A673 (cell line): ENCODE measurements at places on chromosomes 12 and 14.

GRCh38 chr12:70823182-70823976 is 97.2 kb downstream of the PTPRR start:
- no peaks in the 10 kb centered on the region for H3K27me3 ChIP-seq
- no peak overlapping the region for H3K4me3 ChIP-seq

- no peak for DNase-seq
- no peak overlapping the region for H3K27ac ChIP-seq
- H3K4me3 ChIP-seq: no peak overlapping the region
These were observed 160.7 kb downstream of the MED13L start for GRCh38 chr12:116116650-116117424.

DNA sequence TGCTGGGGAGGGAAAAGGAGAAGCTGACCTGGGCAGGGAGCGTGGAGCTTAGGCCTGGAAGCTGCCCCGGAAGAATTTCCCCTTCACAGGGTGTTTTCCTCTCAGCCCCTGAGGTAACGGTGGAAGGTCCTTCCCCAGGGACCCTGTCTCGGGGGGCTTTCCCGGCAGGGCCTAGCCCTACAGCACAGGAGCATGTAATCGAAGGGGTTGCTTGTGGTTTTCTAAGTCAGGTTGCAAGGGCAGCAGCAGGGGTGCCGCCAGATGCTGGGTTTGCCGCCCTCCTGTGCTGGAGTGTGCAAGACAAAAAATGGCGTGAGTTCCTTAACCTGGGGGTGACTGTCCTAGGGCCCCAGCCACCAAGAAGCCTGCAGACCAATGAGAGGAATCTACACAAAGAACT is 1.6 kb upstream of the KRT74 start:
- no peak overlapping the region for H3K4me3 ChIP-seq
- H3K27ac ChIP-seq: no peak overlapping the region
- H3K36me3 ChIP-seq: no peaks in the 10 kb centered on the region
- no peak for DNase-seq

GRCh38 chr14:103535081-103535890 is 6.3 kb downstream of the TRMT61A start:
- DNase-seq: no peak
- H3K27me3 ChIP-seq: no peaks in the 10 kb centered on the region
- no peak overlapping the region for H3K27ac ChIP-seq
- peaks cover 5% of the 10 kb centered on the region for H3K36me3 ChIP-seq

- no peaks in the 10 kb centered on the region for H3K4me1 ChIP-seq
- no peaks in the 10 kb centered on the region for H3K36me3 ChIP-seq
These were observed 73.0 kb downstream of the TSHR start for GRCh38 chr14:81028461-81028860.

DNA sequence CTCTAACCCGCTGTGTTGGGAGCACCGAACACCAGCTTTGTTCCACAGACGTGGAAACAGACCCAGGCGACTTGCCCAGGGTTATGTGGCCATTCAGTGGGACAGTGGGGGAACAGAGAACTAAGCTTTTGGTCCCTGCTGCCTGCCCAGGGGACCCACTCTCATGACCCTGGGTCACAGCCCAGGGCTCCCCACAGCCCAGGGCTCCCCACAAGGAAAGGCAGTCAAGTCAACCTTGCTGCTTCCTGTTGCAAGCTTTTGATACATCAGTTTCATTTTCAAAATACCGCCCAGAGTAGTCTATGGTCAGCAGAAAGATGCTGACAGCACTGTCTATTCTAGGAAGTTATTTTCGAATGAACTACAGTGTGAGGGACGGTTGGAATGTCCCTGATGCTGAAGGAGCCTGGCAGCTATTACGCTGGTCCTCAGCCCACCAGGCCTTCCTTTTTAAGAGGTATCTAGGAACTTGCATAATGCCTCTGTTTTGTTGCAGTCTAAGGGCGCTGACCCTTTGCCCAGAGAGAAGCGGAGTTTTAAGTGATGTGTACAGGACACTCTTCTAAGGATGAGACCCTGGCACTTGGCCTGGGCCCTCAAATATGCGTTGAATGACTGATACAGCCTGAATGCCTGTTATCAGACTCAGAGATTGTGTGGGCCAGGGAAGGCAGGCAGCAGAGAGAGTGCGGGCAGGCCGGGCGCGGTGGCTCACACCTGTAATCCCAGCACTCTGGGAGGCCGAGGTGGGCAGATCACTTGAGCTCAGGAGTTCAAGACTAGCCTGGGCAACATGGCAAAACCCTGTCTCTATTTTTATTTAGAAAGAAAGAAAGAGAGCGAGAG is 12.6 kb upstream of the TTC7B start:
- H3K4me3 ChIP-seq: no peak overlapping the region
- H3K36me3 ChIP-seq: no peaks in the 10 kb centered on the region
- H3K27me3 ChIP-seq: no peaks in the 10 kb centered on the region
- H3K4me1 ChIP-seq: no peaks in the 10 kb centered on the region
- no peak for DNase-seq
